ENCODE measurements at places on chromosomes 4 and X. TPM values are rescaled to one million over a fixed set of nuclear protein-coding genes. Genes with fewer than 3 reads are reported as not detected.
A peak's percentile ranks its signal among the peaks of the same experiment; 100 is the strongest.

GRCh38 chr4:145697332-145697731 is 17.4 kb downstream of the C4orf51 start:
- H3K4me3 ChIP-seq, result no peak overlapping the region
- peaks cover 24% of the 10 kb centered on the region for H3K27me3 ChIP-seq
- no peaks in the 10 kb centered on the region for H3K4me1 ChIP-seq
- H3K36me3 ChIP-seq, result peaks cover 5% of the 10 kb centered on the region
- DNase-seq, result no peak

GRCh38 chr4:99893839-99894160 is 427 bp downstream of the LAMTOR3 start:
- H3K4me3 ChIP-seq, result peak overlapping the region; percentile 97
- H3K27ac ChIP-seq, result peak overlapping the region; percentile 99
- no peaks in the 10 kb centered on the region for H3K36me3 ChIP-seq
- peaks cover 27% of the 10 kb centered on the region for H3K4me1 ChIP-seq
- no peak for DNase-seq

The ADGRL3 gene
- total RNA-seq, result 68.3 TPM

The GRID2 gene
- total RNA-seq, result 3.2 TPM

- no peak for DNase-seq
- H3K27me3 ChIP-seq, result no peaks in the 10 kb centered on the region
- H3K36me3 ChIP-seq, result no peaks in the 10 kb centered on the region
- H3K27ac ChIP-seq, result peak overlapping the region; percentile 12
- H3K4me1 ChIP-seq, result peaks cover 44% of the 10 kb centered on the region
Measured at GRCh38 chr4:61336916-61337315, 136.8 kb downstream of the ADGRL3 start.

The MMRN1 gene
- not detected for total RNA-seq

- no peak overlapping the region for H3K4me3 ChIP-seq
- H3K27ac ChIP-seq, result no peak overlapping the region
- peaks cover 6% of the 10 kb centered on the region for H3K27me3 ChIP-seq
- no peaks in the 10 kb centered on the region for H3K36me3 ChIP-seq
- peaks cover 15% of the 10 kb centered on the region for H3K4me1 ChIP-seq
- DNase-seq, result no peak
Measured at GRCh38 chrX:39721566-39722279, 376.0 kb downstream of the BCOR start.

DNA sequence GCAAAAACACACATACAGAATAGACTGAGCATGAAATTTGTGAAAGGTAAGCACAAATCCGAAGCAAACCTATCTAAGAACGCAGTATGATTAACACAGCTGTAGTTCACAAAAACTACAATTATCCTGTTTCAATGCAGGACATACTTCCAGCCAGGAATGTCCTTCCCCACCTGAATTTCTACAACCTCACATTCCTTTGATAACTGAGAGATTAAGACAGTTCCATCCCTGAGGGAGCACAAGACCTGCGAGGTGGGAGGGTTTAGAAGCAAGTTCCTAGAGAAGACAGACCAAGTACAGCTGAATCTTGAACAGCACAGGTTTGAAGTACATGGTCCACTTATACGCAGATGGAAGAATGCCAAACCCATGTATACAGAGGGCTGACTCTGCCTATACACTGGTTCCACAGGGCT is 10.6 kb downstream of the ABCG2 start:
- DNase-seq, result no peak
- H3K4me3 ChIP-seq, result no peak overlapping the region
- H3K36me3 ChIP-seq, result no peaks in the 10 kb centered on the region

DNA sequence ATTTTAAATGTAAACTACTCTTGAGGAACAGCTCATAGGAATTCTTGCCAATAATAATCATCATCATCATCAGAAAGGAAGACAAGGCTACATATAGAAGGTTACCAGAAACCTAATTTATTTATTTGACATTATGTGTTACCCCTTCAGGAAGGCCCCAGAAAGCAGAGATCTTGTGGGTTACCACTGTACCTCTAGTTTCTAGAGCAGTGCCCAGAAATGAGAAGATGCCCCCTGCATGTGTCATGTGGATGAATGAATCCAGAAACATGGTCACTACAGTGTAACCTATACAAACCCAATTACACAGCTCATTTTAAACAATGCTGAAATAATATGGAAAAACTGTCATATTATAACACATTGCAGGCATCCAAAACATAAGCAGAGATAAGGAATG is 70.4 kb downstream of the ARAP2 start:
- no peak overlapping the region for H3K4me3 ChIP-seq
- H3K4me1 ChIP-seq, result peaks cover 8% of the 10 kb centered on the region
- H3K36me3 ChIP-seq, result peaks cover 2% of the 10 kb centered on the region
- DNase-seq, result no peak

All from mesothelial cell of epicardium (in vitro differentiated cells).